ENCODE measurements at places on chromosomes 6 and 20.

- no peak for DNase-seq
Observed at GRCh38 chr20:19338960-19339359, 126.5 kb downstream of the SLC24A3 start.

- DNase-seq: no peak
Observed at GRCh38 chr20:54200487-54201267, 7.2 kb upstream of the PFDN4 start.

GRCh38 chr6:2542101-2542857 is 208.4 kb downstream of the MYLK4 start:
- no peak for DNase-seq

GRCh38 chr20:49646126-49646525 is 67.6 kb downstream of the B4GALT5 start:
- no peak for DNase-seq

- no peak for DNase-seq
Observed at GRCh38 chr6:837380-837779, 144.4 kb upstream of the EXOC2 start.

GRCh38 chr6:2688401-2689064 is 62.2 kb downstream of the MYLK4 start:
- DNase-seq: no peak

DNA sequence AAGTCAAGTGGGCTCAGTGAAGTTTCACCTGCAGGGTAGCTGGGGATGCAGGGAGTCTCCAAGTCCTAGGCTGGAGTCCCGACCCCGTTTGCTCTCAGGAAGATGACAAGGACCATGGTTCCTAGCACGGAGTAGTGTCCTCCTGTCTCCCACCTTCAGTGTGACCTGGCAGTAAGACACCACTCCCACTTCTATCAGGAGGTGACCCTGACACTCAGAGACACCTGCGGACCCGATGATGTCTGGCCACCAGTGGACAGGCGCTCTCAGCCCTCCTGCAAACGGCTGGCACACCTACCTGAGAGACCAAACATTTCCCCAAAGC is 1.1 kb downstream of the SOD2 start:
- no peak for DNase-seq
